ENCODE measurements at places on chromosomes 13 and 19.

DNA sequence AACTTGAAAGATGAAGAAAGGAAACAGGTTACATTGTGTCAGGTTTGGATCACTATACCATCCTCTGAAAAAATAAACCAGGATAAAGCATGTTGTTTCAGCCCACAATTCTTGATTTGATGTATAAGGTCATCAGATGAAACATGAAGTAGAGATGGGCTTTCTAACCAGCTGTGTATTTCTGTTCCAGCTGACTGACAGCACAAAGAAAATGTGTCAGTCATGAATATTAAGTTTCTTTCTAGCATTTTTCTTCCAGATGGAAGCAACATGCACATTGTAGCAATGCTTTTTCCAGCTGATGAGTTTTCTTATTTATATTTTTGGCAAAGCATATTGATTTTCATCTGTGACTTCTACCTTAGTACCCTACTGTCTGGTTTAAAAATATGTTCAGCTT lies 199.6 kb downstream of the OXGR1 start:
- DNase-seq, result no peak

GRCh38 chr19:31179471-31179852 lies 169.8 kb downstream of the TSHZ3 start:
- no peak for DNase-seq

GRCh38 chr19:8938576-8938975 lies 71.6 kb downstream of the MUC16 start:
- no peak for DNase-seq

DNA sequence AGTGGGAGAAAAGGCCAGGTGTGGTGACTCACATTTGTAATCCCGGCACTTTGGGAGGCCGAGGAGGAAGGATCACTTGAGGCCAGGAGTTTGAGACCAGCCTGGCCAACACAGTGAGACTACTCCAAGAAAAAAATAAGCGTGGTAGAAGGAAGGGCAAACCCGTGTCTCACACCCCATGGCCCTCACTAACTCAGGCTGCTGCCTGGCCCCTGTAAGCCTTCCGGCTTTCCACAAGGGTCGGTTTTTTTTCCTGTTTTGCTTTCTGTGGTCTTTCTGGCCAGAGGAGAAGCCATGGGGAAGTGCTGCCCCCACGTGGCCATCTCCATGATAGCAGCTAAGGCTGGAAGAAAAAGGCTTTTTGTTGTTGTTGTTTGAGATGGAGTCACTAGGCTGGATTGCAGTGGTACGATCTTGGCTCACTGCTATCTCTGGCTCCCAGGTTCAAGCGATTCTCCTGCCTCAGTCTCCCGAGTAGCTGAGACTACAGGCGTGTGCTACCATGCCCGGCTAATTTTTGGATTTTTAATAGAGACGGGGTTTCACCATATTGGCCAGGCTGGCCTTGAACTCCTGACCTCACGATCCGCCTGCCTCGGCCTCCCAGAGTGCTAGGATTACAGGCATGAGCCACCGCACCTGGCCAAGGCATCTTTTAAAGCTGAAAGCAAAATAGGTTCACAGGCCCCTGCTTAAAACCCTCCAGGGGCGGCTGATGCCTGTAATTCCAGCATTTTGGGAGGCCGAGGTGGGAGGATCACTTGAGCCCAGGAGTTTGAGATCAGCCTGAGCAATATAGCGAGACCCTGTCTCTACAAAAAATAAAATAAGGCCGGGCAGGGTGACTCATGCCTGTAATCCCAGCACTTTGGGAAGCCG lies 7.5 kb upstream of the ARHGEF18 start:
- peak; percentile 66 for DNase-seq

DNA sequence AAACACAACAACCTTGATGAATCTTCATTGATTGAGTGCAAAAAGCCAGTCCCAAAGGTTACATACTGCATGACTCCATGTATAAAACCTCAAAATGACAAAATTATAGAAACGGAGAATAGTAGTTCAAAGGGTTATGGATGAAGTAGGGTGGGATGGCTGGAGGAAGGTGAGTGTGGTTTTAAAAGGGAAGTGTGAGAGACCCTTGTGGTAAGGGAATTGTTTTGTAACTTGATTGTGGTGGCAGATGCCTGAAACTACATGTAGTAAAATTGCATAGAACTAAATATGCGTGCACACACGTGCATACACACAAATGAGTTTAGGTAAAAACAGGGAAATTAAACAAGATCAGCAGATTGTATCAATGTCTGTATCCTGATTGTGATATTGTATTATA lies 340.7 kb downstream of the MTUS2 start:
- DNase-seq, result no peak

- no peak for DNase-seq
Observed at GRCh38 chr19:38120471-38121025, 103.5 kb downstream of the DPF1 start.

DNA sequence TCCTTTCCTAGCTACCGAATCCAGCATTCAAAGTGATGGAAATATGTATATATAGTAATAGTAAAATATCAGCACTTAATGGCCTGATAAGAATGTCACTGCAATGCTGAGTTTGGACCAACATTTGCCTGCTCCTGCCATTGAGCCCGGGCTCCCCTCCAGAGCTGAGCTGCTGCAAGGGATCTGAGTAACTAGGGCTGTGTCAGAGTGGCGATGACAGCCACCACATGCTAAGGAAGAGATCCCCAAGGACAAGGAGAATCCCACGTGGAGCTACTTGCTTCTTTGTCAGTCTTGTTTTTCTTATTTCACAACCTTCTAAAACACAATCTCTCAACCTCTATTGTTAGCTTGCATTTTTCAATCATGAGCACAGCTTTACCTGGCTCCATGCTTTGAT lies 19.5 kb upstream of the ALOX5AP start:
- DNase-seq, result no peak

- DNase-seq, result peak; percentile 88
Observed at GRCh38 chr19:11766597-11767591, at the start of gene ZNF441. Gene ZNF441, plus strand, starts transcription at chr19:11767000. Its CDS starts 194 bp downstream, at chr19:11767194.

- DNase-seq, result no peak
Observed at GRCh38 chr13:93201992-93202558, 24.5 kb upstream of the GPC6 start.

Measured in substantia nigra (tissue), 51 donors.